Activated T-cell treated with anti-CD3 and anti-CD28 coated beads for 4 hours (primary cell): ENCODE measurements at places on chromosomes 3 and 15.

DNA sequence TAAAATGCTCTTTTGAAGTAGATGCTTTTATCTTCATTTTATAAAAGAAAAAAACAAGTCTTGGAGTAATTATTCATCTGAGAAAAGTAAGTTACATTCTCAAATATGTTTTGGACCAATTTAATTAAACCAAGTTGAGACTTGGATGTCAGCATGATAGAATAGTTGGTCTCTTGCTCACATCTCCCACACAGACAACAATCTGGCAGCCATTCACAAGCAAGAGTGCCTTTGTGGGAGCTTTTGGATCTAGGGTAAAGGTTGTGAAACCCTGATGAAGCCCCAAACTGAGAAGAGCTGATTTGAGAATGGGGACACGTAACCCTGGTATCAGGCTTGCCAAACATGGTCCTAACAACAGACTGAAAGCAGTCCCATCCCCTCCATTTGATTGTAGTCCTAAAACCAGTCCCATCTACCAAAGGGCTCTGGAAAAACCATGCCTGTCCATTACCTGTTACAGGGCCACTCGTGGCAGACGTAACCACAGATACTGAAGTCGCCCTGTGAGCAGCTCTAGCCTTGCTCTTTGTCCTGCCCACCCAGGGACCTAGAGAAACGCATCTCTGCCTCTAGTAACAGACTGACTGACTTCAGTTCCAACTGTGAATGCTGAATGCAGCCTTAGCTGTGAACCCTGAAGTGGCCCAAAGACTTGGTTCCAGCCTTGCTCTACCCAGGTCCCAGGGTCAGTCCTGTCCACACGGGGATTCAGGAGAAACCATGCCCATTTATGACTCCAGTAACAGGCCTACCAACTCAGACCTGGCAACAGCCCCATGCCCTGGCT, 145.5 kb upstream of the SYNPR start:
- DNase-seq, result no peak

- no peak for DNase-seq
Measured at GRCh38 chr3:16936233-16936632, 51.5 kb downstream of the PLCL2 start.

DNA sequence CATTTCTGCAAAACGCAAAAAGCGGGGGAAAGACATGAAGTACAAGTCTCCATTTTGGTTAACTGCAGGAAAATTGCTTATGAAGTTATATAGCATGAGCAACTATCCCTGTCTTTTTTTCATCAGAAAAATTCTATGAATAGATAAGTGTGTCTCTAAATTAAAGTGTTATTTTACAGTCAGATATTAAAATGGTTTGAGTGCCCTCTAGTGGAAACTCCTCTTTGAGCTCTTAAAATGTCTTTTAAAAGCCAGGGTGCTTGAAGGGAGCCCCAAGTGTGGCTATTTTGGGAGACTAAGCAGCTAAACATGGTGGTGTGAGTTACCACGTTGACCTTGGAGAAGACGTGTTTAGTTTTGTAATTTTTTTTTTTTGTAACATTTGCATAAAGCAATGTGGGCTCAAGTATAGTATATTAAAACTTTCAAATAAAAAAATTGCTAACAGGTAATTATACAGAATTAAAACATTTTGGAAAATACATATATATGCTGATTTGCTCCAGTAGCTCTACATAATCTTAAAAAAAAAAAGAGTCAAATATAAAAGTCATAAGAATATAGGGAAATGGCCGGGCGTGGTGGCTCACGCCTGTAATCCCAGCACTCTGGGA, 77.2 kb downstream of the PPP2R3A start:
- DNase-seq, result no peak

GRCh38 chr3:187673012-187673411, 2.8 kb upstream of the SST start:
- no peak for DNase-seq

DNA sequence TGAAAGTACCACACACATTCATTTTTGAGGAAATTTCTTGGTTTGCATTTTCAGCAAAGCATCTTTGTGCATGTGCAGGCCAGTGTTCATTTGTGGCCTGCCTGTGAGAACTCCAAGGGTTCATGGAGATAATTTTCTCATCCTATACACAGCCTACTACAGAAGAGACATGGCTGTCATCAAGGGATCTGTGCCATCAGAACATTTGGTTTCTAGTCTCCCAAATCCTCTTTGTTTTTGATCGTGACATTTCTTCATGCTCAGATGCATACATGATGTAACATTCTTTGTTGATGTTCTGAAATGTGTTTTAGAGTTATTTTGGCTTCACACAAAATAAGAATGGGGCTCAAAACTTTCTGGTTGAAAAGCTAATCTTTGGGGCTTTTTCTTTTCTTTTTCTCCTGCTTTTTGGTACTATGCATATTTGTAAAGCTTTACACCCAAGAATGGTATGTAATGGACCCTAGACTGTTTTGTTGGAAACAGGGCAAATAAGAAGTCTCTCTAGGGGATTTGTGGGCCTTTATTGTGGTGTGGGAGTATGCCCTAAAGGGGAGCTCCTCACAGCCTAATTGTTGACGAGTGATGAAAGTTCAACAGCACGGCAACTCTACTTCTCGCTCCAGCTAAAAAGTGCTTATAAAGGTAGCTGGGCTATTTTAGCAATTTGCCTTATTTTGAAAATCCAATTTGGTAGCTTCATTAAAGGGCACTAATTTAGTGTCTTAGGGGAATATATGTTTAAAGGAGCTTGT, 3.2 kb upstream of the ARPP21 start:
- no peak for DNase-seq

DNA sequence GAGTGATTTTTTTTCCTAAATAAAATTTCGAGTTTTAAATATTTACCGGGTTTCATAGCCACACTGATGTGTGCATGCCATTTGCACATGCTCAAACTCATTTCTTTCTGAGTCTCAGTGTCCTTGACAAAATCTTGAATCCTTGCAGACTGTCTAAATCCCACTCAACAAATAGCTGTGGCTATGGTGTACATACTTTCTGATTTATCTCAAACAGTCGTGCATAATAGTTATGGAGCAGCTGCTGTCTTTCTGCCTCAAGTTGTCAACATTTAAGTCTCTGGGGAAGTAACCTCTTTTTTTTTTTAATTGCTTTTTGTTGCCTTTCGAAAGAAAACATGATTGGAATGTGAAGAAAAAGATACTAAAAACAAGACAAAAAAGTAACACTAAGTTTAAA, 52.8 kb upstream of the UTS2B start:
- no peak for DNase-seq

GRCh38 chr15:65576664-65577063, 34.3 kb downstream of the INTS14 start:
- no peak for DNase-seq

- DNase-seq, result no peak
Measured at GRCh38 chr3:24521420-24522145, 26.9 kb upstream of the THRB start.

- DNase-seq, result no peak
Measured at GRCh38 chr3:62922326-62922725, 47.1 kb upstream of the CADPS start.

GRCh38 chr15:63950911-63951481, 95.3 kb downstream of the DAPK2 start:
- no peak for DNase-seq

GRCh38 chr3:45968706-45969105, 25.4 kb downstream of the CXCR6 start:
- no peak for DNase-seq

DNA sequence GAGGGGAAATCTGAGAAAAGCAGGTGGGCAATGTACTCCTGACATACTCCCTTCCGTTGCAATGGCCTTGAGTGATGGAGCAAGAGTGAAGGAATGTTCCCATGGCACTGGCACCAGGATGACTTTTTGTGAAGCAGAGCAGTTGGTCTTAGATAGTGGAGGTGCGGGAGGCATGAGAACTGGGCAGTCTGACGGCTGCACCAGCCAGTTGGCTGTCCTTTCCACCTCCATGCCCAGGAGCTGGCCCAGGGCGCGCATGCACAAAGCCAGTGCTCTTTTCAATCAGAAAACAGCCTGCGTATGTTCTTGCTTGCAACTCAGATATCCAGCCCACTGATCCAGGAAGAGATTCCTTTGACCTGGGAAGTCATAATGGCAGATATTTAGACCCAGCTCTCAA, 136.8 kb downstream of the PGPEP1L start:
- DNase-seq, result no peak

- DNase-seq, result no peak
Measured at GRCh38 chr3:151085889-151086483, 522 bp downstream of the MED12L start.

GRCh38 chr15:66484539-66485112, 12.9 kb downstream of the SNAPC5 start:
- DNase-seq, result no peak

DNA sequence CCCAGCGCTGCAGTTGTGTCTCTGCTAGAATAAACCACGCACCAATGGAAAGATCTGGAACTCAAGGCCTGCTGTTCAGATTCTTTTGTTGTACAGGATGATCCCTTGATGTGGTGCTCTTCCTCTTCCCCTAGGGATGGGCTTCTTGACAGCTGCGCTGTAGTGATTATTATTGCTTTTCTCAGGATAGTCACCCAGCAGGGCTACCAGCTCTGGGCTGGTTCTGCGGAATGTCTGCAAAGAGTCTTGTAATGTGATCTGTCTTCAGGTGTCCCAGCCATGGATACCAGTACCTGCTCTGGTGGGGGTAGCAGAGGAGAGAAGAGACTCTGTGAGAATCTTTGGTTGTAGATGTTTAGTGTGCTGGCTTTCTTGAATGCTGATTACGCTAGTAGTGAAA, 974.2 kb downstream of the NSUN3 start:
- DNase-seq, result no peak

GRCh38 chr15:57082054-57082728, 163.7 kb downstream of the TCF12 start:
- no peak for DNase-seq

GRCh38 chr3:109648027-109648426, 310.7 kb upstream of the DPPA4 start:
- no peak for DNase-seq

DNA sequence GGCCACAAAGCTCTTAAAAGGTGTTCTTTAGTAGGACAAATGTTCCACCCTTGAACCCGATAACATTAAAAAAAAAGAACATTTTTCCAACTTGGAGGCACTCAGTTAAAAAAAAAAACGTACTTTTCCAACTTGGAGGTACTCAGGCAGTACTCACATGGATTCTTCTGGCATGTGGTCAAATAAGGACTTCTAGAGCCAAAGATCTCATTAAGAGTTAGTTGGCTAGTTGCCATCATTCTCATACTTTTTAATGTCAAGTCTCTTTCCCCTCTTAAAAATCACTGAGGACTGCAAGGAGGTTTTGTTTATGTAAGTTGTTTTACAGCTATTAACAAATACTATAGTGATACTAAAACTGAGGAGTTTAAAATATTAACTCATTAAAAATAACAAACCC, 101.0 kb downstream of the CADPS start:
- DNase-seq, result no peak

DNA sequence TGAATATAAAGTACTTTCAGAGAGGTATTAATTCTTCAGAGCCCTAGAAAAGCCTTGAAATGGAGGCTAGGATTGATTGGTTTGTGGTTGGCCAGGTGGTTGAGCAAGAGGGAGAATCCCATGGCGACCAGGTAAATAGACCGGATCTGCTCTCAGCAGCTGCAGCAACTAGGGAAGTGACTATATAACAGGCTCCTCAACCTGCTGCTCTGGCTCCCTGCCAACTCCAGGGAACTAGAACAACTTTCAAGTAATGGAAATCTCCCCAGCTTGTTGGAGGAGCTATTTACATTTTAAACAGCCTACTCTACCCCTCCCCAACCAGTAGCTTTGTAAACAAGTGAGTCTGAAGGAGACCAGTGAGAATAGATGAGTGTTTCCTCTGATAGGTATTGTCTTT, 121.8 kb upstream of the CADM2 start:
- DNase-seq, result no peak

- DNase-seq, result no peak
Measured at GRCh38 chr3:111764645-111765091, 94.4 kb upstream of the PHLDB2 start.

GRCh38 chr3:63613561-63613960, 38.9 kb upstream of the SNTN start:
- no peak for DNase-seq
